ENCODE measurements at places on chromosomes 6 and 20.
A peak's percentile ranks its signal among the peaks of the same experiment; 100 is the strongest.

GRCh38 chr6:37594895-37595294 is 95.2 kb upstream of the CCDC167 start:
- DNase-seq: no peak

- DNase-seq: no peak
Observed at GRCh38 chr6:35359744-35360348, 17.5 kb downstream of the PPARD start.

GRCh38 chr6:118746145-118746824 is 94.9 kb upstream of the CEP85L start:
- no peak for DNase-seq

GRCh38 chr6:42230345-42231321 is 13.0 kb upstream of the MRPS10 start:
- no peak for DNase-seq

GRCh38 chr6:69116658-69117057 is 481.6 kb downstream of the ADGRB3 start:
- no peak for DNase-seq

GRCh38 chr6:118984342-118984741 is 49.4 kb upstream of the MCM9 start:
- no peak for DNase-seq

GRCh38 chr6:14440940-14441781 is 323.6 kb downstream of the CD83 start:
- peak; percentile 74 for DNase-seq

DNA sequence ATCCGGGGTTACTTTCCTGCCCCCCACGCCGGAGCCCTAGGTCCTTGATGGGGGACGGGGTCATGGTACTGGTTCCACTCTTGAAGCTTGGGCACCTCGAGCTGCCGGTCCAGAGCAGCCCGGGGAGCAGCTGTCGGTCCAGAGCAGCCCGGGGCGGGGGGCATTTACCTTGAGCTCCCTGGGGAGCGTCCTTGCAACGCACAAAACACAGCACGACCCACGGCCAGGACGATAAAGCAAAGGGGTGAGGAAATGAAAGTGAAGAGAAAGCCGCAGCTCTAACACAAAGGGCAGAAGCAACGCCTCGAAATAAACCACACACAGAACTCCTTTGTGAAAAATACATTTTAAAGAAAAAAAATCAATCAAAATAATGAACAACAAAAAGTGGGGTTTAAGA is 39.1 kb downstream of the KCNQ2 start:
- no peak for DNase-seq

- DNase-seq: no peak
Observed at GRCh38 chr6:36204068-36204753, 7.7 kb downstream of the BRPF3 start.

- DNase-seq: no peak
Observed at GRCh38 chr6:107021446-107022185, 6.4 kb upstream of the MTRES1 start.

DNA sequence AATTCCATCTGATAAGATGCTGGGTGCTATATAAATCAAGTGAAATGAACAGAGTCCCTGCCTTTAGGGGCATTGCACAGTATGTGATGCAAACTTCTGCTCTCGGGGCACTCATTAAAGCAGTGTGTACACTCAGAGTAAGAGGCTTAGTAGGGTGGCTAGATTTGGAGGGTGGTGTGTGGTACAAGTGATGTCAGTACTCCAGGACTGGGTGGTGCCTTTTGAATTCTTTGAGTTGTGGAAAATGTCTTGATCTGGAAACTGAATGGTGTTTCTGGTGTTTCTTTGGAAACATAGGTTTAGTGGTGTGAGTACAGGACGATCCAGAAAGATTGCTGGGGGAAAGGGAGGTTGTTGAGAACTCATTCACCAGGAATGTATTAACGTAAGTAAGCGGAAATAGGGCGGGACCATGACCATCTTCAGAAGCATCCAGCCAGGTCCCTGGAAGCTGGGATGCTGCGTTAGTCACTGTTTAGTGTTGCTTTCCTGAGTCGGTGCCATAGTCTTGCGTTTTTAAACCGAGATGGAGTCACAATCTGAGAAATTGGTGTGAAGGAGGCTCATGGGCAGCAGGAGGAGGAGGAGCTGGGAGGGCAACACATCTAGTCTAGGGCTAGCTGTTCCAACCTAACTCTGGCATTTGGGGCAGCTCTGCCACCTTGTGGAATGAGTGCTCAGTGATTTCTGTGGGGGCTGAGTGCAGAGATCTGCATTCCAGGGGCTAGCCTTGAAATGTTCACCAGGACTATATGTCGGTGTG is 70.3 kb downstream of the SCAND1 start:
- DNase-seq: peak; percentile 42

GRCh38 chr20:36405255-36405654 is 99.1 kb downstream of the DLGAP4 start:
- DNase-seq: no peak

- no peak for DNase-seq
Observed at GRCh38 chr6:151478670-151479069, 15.1 kb upstream of the CCDC170 start.

GRCh38 chr6:84421031-84421430 is 193.6 kb upstream of the CEP162 start:
- no peak for DNase-seq

GRCh38 chr6:85065831-85066230 is 301.4 kb upstream of the TBX18 start:
- DNase-seq: no peak

GRCh38 chr20:60553095-60553494 is 594.9 kb downstream of the CDH26 start:
- no peak for DNase-seq

GRCh38 chr6:142679907-142680700 is 264.9 kb downstream of the HIVEP2 start:
- DNase-seq: no peak

DNA sequence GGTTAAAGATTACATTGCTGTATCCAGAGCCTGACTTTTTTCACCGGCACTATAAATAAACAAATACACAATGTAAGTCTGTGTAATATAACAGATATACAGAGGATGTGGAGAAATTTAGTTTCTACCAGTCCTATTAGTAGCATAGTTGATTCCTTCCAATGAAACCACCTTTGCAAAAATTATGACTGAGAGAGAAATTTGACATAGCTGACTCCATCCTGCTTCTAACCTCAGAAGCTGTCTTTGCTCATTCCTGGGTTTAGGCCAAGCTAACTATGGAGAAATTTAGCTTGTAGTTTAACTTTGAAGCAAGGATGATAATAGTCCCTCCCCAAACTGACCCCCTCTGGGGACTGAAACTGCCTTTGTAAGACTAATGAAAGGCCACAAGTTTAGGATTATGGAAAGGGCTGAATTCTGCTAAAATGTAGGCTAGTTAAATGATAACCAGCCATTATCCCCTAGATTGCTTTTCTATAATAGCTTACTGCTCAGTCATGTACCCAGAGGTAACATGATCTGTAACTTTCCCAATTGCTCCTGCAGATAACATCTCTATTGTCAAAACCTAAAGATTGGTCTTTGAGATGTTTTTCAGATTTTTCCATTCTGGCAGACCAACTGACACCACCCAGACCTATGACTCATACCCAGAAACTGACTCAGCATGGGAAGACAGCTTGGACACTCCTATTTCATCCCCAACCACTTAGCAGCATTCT is 172.8 kb upstream of the ARG1 start:
- DNase-seq: no peak

DNA sequence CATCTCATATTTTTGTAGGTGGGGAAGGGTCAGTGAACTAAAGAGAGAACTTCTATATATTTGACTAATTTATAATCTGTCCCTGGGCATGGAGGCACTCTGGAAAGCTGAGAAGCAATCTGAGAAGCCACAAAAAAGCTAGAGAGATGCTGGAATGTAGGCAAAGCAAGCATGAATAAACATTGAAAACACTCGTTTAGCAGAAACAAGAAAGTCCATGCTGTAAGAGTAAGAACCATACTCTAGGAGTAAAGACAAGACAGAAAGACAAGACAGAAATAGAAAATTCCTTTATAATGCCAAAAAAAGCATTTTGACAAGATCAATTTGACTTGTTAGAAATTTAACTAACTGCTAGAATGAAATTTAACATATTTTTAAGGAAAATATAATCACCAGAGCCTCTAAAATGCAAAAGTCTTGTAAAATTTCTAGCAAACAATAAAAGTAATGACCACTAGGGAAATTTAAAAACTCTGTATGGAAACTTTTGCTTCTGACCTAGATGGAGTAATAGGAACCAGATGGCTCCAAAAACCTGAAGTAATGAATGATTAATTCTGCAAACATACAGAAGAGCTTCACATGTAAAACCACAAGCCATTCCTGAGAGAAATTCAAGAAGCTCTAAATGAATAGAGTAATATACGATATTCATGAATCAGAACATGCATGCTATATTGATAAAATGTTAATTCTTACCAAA is 625.7 kb upstream of the PTCHD4 start:
- no peak for DNase-seq

GRCh38 chr6:17349427-17349826 is 44.0 kb upstream of the CAP2 start:
- no peak for DNase-seq

GRCh38 chr6:52566853-52567279 is 10.0 kb downstream of the TRAM2 start:
- no peak for DNase-seq

DNA sequence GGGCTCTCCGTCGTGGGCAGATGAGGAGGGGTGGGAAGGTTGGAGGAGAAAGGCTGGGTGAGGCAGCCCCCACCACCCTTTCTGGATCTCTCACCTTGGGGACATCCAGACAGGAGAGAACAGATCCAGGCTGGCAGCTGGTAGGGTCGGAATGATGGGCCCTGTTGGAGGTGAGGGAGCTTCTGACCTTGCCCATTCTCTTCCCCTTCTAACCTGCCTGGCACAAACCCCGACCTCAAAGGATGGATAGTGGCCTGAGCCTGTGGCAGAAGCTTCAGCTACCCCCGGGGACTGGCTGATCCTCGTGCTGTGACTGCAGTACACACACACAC is 6.0 kb upstream of the NPBWR2 start:
- DNase-seq: no peak

- no peak for DNase-seq
Observed at GRCh38 chr20:13274275-13274861, 53.3 kb downstream of the ISM1 start.

- no peak for DNase-seq
Observed at GRCh38 chr6:95830859-95831557, 184.8 kb upstream of the FUT9 start.

DNA sequence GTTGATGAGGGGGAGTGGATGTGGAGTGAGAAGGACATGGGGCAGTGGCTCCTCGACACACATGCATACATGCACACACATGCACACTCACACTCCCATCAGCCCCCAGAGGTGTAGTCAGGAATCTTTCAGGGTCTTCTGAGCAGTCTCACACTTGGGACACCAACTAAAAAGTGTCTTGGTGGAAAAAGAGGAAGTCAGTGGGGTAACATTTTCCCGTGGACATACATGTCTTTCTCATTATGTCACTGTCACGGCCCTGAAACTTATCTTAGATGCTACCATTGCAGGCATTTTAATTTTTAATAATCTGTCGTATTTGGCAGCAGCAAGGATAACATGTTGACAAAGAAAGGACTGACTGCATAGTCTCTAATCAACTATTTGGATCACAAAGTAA is 261.1 kb downstream of the ADGRG6 start:
- no peak for DNase-seq

DNA sequence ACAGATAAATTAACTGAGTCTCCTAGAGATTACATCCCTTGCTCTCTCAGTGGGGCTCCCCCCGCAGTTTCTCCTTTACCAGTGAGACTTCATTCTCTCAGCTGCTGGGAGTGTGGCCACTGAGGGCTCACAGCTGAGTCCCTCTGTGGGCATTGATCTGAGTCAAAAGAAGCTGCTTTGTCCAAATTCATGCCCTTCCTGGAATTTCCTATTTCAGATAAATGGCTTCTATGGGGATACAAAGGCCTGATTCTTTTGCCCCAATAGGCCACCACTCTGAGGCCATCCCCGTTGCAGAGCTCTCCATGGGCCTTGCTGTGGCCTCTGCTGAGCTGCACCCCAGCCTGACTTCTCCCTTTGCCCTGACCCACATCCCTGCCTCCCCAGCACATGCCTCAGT is 10.0 kb downstream of the CST5 start:
- DNase-seq: no peak

DNA sequence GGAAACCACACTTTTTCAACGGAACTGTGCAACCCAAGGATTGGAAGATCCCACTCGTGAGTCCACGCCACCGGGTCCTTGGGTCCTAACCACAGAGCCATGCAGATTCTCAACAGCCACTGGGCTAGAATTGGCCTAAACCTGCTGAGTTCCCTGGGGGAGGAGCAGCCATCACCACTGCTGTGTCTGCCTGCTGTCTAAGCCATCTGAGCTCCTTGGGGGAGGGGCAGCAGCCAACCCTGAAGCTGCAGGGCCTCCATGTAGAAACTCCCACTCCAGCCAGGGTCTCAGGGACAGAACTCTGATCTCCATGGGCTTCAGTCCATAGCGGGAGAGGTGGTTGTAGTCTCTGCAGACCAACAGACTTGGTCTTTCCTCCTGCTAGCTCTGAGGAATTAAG is 154.6 kb upstream of the VGLL2 start:
- no peak for DNase-seq

- DNase-seq: no peak
Observed at GRCh38 chr6:1957746-1958145, 287.7 kb downstream of the GMDS start.

DNA sequence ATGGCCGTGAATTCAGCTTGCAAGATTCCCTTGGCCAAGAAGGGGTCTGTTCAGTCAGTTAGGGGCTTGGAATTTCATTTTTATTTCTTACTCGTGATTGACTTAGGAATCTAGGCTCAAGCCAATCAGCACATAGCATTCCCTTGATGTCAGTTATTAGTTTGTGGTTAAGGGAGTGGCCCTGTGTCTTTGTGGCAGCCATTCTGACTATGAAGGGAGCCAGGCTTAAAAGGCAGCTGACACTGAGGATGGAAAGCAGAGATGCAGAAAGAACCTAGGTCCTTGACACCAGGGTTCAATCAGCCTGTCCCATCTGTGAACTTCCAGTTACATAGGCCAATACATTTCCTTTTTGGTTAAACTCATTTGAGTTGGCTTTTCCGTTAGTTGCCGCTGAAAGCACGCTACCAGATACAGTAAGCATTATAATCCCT is 48.1 kb downstream of the MCUR1 start:
- no peak for DNase-seq

- no peak for DNase-seq
Observed at GRCh38 chr6:38867726-38868125, 152.6 kb downstream of the DNAH8 start.

GRCh38 chr6:1825277-1825676 is 215.6 kb downstream of the FOXC1 start:
- DNase-seq: no peak

GRCh38 chr6:16723826-16724225 is 37.4 kb downstream of the ATXN1 start:
- no peak for DNase-seq

DNA sequence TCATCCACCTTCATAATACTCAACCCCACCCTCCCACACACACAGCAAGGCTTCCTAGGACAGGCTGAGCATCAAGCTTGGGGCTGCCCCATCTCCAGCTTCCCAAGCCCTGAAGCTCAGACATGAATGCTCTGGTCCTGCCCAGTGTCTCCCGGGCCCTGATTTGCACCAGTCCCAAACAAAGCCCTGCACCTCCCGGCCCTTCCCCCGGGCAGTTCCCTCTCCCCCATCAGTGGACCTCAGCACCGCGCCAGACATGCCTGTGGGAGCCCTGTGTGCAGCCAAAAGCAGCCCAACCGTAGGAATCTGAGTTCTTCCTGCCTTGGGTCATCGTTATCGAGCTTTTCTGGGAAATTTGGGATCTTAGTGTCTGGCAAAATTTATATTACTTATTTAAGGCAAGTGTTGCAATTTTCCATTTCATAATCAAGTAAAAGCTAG is 63.5 kb downstream of the THBS2 start:
- no peak for DNase-seq

Data from NCI-H2081 (cell line).